ENCODE measurements at places on chromosomes 2 and 18.

DNA sequence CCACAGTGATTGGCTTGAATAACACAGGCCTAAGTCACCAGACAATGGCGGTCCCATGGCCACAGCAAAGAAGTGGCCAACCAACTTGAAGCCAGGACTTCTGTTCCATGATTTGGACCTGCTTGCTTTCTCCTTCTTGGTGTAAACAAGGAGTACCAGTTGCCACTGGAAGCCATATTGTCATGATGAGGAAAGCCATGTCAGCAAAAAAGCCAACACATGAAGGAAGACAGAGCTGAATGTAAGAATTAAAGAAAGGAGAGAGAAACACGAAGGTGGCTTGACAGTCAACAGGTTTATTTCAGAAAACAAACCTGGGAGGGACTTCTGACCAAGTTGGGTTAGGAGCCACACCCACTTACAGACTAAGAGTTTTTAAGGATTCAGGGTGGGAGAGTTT, 32.3 kb upstream of the REV1 start:
- DNase-seq: no peak

- no peak for DNase-seq
These were observed 13.2 kb downstream of the DYSF start for GRCh38 chr2:71466301-71467179.

GRCh38 chr2:44954889-44955592, 13.5 kb downstream of the SIX3 start:
- no peak for DNase-seq

DNA sequence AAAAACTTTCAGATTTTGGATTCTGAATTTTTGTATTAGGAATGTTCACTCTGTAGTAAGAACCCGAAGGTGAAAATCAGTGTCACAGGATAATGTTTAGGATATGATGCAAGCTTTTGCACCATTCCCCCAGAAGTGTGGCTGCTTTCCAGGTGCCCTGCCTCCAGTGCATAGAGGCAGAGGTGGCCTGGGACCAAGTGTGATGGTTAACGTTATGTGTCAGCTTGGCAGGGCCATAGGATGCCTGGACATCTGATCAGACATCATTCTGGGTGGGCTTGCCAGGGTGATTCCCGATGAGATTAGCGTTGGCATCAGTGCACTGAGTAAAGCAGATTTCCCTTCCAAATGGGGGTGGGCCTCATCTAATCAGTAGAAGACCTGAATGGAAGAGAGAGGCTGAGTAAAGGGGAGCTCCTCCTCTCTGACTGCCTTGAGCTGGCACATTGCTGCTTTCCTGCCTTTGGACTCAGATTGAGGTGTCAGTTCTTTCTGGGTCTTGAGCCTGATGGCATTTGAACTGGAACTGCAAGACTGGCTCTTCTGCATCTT, 177.4 kb upstream of the HS6ST1 start:
- no peak for DNase-seq

DNA sequence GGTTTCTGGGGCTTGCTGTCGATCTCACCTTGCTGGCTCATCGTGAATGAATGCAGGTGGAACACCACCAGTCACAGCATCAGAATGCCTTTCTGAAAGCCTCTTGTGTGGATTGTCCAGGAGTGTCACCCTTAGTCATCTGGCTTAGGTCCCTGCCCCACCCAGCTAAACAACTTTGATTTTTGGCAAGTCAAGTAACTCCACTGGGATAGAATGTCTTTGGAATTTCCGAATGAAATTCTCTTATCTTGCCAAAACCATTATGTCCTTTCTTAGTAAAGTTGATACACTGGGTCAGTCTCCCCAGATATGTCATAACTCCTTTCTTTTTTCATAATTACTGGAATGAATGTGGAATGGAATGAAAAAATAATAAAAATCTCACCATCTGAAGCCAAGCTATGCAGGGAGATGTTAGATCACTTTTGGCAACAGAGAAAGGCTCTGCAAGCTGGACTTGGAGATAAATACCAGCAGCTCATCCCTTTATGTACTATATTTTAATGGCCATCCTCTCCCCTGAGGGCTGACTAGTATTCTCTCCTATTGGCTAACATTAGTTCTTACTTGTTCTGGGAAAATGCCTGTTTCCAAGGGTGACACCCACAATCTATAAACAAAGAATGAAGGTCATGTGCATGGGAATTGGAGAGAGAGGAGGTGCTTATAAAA, 35.4 kb downstream of the INSIG2 start:
- DNase-seq: no peak

DNA sequence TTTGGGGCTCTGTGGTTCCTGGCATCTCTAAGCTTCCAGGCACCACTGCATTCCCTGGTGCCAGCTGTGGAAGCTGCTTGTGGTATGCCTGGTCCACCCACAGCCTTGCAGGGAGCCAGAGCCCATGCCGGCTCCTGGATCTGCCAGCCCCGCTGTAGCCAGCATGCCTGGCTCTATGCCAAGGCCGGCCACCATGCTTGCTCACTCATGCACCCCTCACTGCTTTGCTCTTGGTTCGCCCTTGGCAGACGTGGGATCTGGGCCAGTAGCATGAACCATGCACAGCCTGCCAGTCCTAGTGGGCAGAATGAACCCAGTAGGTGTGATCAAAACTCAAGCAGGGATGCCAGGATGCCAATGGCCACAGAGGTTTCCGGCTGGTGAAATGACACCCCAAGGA, 634.2 kb upstream of the TMEFF2 start:
- no peak for DNase-seq

- no peak for DNase-seq
These were observed 105.8 kb upstream of the SMAD2 start for GRCh38 chr18:48036226-48036625.

- no peak for DNase-seq
These were observed 2.4 kb upstream of the SP9 start for GRCh38 chr2:174332217-174332963.

DNA sequence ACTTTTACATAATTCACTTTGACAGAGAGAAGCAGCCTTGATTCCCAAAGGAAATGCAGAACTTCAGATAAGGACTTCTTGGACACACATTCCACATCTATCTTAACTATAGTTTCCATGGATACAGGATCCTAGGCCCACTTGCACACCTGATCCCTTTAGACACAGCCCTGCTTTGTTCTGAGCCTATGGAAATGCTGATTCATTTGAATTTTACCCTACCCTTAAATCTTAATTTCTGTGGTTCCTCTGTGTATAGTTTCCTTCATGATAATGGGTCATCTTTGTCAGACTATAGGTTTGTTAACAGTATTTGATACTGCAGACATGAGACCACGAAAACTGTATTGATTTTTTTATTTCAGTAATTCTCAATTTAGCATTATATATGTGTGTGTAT, 77.4 kb downstream of the ACTR3 start:
- no peak for DNase-seq

DNA sequence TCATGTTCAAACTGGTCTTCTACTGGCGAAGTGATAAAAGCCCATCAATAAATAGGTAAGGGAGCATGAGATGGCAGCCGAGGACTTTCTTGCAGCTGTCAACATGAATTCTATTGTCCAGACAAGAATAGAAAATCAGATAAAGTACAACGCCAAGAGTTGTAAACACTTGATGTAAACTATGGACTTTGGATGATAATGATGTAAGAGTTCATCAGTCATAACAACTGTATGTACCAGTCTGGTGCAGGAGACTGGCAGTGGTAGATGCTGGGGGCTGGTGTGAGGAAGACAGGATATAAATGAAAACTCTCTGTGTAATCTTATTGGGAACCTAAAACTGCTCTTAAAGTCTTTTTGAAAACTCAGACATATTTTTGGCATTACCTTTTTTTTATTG, 155.9 kb upstream of the RASGRP3 start:
- no peak for DNase-seq

- DNase-seq: no peak
These were observed 5.8 kb upstream of the WNT6 start for GRCh38 chr2:218853766-218854165.

- no peak for DNase-seq
These were observed 38.0 kb downstream of the SCTR start for GRCh38 chr2:119486196-119486827.

- DNase-seq: no peak
These were observed 118.0 kb downstream of the METTL8 start for GRCh38 chr2:171315781-171316180.

- DNase-seq: no peak
These were observed 19.4 kb downstream of the TOGARAM2 start for GRCh38 chr2:29000481-29000880.

- no peak for DNase-seq
These were observed 372.7 kb upstream of the VWC2L start for GRCh38 chr2:214038186-214038585.

- DNase-seq: no peak
These were observed 347.5 kb downstream of the METTL4 start for GRCh38 chr18:2223849-2224248.

- no peak for DNase-seq
These were observed 67.4 kb upstream of the BCL2L11 start for GRCh38 chr2:111053266-111053665.

DNA sequence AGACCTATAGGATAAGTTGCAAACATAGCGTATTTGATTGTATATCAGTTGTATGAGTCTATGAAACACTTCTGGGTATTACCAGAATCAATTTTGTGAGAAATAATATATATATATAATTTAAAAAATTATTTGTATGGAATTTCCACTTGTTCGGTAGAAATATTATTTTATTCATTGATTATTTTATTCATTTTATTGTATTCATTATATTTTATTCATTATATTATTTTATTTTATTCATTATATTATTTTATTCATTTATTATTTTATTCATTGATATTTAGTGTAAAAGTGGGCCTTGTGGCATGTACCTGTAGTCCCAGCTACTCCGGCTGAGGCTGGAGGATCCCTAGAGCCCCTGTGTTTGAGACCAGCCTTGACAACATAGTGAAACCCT, 268.9 kb downstream of the ZNF407 start:
- no peak for DNase-seq

GRCh38 chr2:149223472-149224095, 106.8 kb upstream of the LYPD6 start:
- DNase-seq: no peak

DNA sequence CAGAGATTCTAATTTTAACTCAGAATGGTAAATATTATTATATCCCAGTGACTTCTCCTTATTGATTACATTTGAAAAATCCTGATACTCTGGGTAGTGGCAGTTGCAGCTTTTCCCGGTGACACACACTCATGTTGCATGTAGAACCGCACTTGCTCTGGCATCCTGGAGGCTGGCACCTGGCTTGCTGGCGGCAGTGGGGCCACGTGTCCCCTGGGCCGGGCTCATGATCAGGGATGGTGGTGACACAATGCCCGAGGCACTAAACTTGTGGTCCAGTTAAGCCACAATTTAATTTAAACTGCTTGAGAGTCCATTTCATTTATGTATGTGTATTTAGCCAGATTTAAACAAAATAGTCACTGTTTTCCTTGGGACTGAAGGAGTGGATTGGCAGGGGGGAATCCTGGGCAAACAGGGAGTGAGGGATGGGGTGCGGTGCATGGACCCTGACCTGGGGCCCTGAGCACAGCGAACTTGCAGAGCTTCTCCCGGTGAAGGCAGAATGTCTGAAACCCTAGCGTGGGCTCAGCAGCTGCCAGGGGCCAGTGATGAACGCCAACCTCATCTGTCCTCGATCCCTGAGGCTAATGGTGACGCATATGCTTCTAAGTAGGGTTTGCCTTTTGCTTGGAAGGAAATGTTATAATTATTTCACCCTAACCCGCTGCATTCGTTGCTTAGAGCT, 50.0 kb downstream of the KCNG2 start:
- DNase-seq: no peak

DNA sequence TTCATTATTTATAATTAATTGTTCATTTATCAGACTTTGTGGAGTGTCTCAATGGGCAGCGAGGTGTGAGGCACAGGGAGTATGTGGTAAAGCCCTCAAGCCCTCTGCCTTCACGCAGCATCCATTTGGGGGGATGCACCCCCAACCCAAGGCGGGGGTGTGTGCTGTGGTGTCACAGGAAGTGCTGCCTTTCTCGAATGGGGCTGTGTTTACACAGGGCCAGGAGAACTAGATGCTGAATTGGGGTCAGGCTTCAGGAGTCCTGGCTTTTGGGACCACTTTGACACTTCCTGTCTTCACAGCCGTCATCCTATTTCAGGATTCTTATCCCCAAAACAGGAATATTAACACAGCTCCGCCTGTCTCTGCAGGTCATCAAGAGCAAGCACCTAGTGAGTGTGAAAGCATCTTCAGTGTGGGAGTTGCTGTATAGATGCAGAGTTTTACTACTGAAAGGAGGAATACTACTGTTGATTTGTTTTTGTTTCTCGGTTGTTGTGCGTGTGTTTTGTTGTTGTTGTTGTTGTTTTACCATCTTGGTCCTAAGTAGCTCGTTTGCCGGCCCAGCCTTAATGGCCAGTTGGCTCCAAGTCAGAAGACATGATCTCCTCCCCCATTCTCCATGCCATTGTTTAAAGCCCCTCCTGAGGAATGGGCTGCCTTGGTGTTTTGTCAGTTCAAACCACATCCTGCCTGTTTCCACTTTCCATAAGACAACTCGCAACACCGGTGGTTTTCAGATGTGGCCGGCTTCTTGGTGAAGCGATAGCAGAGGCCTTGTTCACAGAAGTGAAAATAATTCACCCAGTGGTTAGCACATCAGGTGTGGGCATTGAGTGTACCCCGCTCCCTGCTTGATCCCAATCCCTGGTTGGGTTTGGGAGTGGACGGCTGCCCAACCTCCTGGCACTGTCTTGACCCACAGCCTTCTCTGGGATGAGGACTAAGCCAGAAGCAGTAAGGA, 221.3 kb downstream of the BCL2 start:
- no peak for DNase-seq

GRCh38 chr2:125086313-125087184, 1061.5 kb downstream of the CNTNAP5 start:
- DNase-seq: no peak

- DNase-seq: no peak
These were observed 2.7 kb downstream of the ENOSF1 start for GRCh38 chr18:709771-710170.

DNA sequence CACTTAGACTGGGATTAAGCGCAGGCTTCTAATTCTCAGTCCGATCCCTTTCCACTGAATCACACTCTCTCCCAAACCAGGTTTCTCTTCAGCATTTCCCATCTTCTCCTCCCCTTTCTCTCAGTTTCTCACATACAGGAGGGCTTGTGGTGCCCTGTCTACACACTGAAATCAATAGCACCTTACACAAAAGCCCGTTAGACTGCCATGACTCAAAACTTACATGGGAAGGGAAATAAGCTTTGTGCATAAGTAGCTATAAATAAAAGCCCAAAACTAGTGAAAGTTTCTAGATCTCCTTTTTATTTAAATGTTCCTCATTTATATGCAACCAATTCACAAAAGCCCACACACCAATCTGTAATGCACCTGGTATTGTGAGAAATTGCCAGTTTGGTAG, 318.4 kb downstream of the TXNL1 start:
- DNase-seq: no peak

GRCh38 chr2:138572318-138572717, 70.7 kb downstream of the SPOPL start:
- no peak for DNase-seq

DNA sequence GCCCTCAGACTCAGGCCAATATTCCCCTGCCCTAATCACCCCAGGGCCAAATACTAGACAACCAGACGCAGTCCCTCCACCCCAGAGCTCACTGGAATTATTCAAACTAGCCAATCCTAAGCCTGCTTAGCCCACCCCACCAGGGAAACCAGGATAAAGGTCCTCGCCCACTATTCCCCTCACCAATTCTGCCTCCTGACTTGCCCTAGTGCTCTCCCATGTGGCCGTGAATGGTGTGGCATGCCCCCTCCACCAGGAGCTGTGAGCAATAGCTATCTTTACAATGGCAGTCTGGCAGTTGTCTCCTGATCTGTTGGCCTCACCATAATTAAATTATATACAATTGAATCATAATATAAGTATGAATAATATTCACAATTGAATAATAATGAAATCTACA, 42.3 kb downstream of the FAM124B start:
- DNase-seq: no peak

Data from activated naive CD8-positive, alpha-beta T cell treated with anti-CD3 and anti-CD28 coated beads, Interleukin-2, amount 50 U/mL, for 16 hours (primary cell).